Smooth muscle cell of trachea (primary cell): ENCODE measurements at places on chromosomes 4 and X. TPM values are rescaled to one million over a fixed set of nuclear protein-coding genes. Genes with fewer than 3 reads are reported as not detected.

Gene GAGE12F
- total RNA-seq, result not detected in 2 replicates

Gene KLHL13
- 18.0 and 28.5 TPM in 2 replicates for total RNA-seq

Gene FOXO4
- 4.2 and 7.8 TPM in 2 replicates for total RNA-seq

Gene ARFIP1
- 43.8 and 61.2 TPM in 2 replicates for total RNA-seq

Gene CLNK
- total RNA-seq, result not detected in 2 replicates

Gene TMSB15C
- 2.5 and 3.8 TPM in 2 replicates for total RNA-seq

Gene C1QTNF7
- 0.50 and 1.9 TPM in 2 replicates for total RNA-seq

Gene FMR1NB
- not detected in 2 replicates for total RNA-seq

Gene NAP1L5
- total RNA-seq, result 5.6 and 7.0 TPM in 2 replicates

Gene KIT
- 0.44 and 0.83 TPM in 2 replicates for total RNA-seq

Gene NLGN4X
- total RNA-seq, result under 0.01 and 0.15 TPM in 2 replicates

Gene FRMPD4
- 2.3 and 2.8 TPM in 2 replicates for total RNA-seq

Gene TBC1D8B
- total RNA-seq, result 17.5 and 23.7 TPM in 2 replicates

Gene STARD8
- 6.3 and 7.3 TPM in 2 replicates for total RNA-seq

Gene USP17L10
- not detected in 2 replicates for total RNA-seq
